Amniotic stem cell (primary cell): ENCODE measurements at places on chromosomes 7 and 10.
A peak's percentile ranks its signal among the peaks of the same experiment; 100 is the strongest.

DNA sequence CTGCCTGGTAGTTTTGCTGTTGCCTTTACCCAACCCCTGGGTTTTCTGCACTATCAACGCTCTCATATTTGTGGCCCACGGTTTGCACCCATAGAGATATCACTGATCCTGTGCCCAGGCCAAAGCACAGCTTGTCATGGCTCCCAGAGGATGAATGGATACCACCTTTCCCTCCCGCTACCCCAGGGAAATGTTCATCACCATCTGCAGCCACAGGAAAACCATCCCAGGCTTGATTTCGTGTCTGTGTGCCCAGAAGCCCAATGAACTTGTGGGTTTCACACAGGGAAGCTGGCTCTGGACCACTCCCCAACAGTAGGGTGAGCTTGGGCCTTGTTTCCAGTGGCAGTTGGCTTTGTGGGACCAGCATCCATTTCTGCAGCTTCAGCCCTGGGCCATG, 143.1 kb upstream of the GDF10 start:
- no peak for DNase-seq

DNA sequence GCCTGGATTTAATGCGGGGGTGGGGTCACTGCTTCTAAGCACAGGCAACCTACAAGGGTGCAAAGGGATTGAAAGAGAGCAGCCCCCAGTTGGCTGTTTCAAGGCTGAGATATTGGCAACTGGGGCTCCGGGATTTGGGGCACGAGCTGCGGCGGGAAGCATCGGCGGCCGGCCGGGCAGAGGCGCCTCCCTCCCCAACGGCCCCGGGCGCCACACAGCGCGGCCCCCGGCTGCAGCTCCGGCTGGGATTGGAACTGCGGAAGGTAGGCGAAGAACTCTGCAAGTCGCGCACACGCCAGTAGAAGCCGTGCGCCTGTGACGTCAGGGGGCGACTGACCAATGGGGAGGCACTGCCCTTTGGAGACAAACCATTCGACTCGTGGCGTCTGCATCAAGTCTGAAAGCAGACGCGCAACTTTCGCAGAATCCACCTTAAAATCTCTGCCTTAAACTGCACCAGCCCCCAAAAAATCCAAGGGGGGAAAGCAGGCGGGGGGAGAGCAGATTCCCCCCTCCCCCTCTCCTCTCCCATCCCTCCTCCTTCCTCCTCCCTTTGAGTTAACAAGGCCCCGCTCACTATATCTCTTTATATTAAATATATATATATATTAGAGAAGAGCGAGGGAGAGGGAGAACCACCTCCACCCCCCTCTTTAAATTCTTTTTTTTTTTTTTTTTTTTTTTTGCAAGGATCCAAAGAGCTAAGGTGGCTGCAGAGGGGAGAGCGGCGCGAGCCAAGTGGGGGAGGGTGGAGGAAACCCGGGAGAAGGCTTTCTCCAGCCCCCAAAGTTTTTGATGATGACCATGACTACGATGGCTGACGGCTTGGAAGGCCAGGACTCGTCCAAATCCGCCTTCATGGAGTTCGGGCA, at the start of gene DLX6:
Gene DLX6, plus strand, starts transcription at position 371 of the 872 bp plus-strand sequence. Its CDS starts 425 bp downstream, at position 796.
- DNase-seq: peak; percentile 69

DNA sequence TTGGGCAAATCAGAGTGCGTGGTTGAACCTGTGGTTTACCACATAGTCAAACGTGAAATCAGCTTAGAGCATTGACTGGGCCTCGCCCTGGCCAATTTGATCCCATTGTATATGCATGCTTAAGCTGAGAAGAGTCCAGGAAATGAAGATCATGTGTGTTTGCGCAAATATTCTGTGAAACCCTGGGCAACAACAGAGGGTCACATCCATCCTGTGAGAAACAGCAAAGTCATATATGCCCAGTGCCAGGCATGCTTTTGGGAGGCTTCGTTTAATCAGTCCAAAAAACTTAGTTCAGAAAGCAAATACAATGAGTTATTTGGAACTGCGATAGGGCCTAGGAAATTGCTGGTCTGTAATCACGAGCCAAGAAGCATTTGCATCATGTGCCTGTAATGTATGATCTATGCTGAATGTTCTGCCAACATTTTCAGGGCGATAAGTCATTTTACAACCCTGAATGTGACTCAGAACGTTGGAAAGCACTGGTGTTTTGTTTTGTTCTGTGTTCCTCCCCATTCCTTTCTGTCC, 412.1 kb upstream of the CELF2 start:
- no peak for DNase-seq

DNA sequence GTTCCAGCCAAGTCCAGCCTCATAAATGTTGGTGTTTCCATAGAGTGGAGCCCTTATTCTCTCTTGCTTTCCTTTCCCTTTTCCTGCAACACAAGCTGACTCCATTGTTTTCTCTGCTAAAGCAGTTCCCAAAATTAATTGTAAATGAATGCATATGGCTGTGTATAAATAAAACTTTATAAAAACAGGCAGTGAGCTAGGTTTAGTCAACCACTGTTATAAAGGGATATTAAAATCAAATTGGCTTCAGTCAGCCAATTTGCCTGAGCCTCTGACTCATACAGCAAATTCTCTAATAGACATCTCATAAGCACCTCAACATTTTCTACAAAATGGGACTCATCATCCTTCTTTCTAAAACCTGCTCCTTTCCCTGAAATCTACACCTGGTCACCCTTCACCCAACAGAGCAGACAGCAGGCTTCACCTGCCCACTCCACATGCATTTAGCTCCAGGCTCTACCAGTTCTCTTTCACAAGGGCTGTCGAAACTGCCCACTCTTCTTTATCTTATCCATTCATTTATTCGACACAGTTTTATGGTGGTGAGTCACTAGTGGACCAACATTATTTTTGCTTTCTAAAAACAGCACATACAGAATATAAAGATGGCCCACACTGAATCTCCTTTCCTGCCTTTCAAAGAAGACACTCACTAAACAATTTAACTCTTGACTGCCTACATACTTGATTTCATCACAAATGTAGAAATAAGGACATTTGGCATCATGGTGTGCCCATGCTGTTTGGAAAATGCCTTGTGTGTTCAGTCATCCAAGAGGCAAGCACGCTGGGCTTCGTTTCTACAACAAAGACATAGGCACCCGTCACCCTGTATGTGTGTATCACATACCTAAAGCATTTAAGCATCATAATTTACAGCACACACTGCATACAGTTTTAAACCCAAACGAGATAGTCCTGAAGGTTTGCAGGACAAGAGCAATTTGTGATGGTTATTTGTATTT, 74.6 kb upstream of the C7orf33 start:
- DNase-seq: no peak

- no peak for DNase-seq
These were observed 26.6 kb upstream of the SNX10 start for GRCh38 chr7:26265065-26265464.

DNA sequence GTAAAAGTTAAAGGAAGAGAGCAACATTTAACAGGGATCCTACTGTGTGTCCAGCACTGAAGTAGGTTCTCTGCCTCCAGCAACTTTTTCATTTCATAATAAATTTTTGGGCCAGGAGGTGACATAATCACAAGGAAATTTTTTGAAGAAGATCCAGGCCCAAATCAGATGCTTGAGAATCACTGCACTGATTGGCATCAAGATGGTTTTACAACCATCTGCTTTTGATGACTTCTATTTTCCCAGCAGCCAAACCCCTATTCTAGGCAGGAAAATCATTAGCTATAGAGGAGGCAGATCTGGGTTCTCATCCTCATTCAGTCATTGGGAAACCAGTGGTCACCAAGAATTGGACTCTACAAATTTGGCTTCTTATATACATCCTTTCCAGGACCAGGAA, 79.0 kb downstream of the ARL4A start:
- no peak for DNase-seq
